ENCODE measurements at places on chromosomes 7 and 10. TPM values are rescaled to one million over a fixed set of nuclear protein-coding genes. Genes with fewer than 3 reads are reported as not detected.

The CRPPA gene
- 3.3 TPM for total RNA-seq

The DOCK1 gene
- 44.9 TPM for total RNA-seq

The SVOPL gene
- total RNA-seq: not detected

The RAPGEF5 gene
- 53.4 TPM for total RNA-seq

The FRAT2 gene
- 18.6 TPM for total RNA-seq

The NUTM2A gene
- 0.58 TPM for total RNA-seq

The CREB3L2 gene
- total RNA-seq: 80.3 TPM

The CREB5 gene
- total RNA-seq: 22.5 TPM

The AMPH gene
- total RNA-seq: 4.9 TPM

The RBM20 gene
- 1.4 TPM for total RNA-seq

The GOLGA7B gene
- total RNA-seq: 3.3 TPM
